ENCODE measurements at places on chromosomes 1 and 21.
A peak's percentile ranks its signal among the peaks of the same experiment; 100 is the strongest.

DNA sequence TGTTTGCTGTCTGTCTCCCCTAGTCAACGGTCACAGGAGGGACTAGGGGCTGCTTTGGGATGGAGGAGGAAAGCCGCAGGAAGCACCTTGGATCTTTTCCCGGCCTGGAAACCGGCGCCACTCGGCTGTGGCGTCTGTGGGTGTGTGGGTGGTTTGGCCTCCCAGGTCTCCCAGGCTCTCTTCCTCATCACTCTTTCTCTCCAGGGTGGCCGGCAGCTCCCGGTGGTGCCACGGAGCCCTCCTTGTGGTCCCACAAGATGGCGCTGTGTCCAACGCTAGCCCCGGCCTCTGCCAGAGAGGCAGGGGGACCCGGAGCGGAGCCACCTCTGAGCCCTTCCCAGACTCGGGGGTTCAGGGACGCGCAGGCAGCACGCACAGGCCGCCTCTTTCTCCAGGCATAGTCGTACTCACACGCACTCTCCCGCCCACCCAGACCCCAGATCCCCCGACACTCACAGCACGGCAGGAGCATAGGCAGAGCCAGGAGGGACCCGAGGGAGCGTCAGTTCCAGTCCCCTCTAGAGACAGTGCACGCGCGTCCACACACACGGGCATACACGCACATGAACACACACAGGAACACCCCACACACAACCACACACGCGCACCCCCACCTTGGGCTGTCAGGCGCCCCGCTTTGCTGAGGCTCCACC lies 31.2 kb downstream of the CDCP2 start:
- peak; percentile 59 for DNase-seq

DNA sequence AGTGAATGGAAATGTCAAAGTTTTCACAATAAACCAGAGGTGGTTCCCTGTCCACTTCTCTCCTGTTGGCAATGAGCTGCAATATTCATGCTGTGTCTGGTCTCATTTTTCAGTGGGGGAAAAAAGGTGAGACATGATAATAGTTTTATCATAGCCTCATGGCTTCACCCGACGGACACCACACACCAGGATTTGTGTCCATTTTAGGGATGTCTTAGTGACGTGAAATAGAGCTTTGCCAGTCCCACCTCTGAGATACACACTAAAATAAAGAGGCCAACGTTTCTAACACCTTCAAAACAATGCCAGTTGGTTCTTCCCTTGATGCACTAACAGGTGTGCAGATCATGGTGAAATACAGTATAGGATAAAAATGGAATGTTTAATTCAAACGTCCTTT lies 91.5 kb upstream of the TLR5 start:
- no peak for DNase-seq

- DNase-seq = no peak
Observed at GRCh38 chr1:206782448-206782847, 10.2 kb upstream of the IL10 start.

- no peak for DNase-seq
Observed at GRCh38 chr1:86646256-86646655, 58.1 kb upstream of the SH3GLB1 start.

DNA sequence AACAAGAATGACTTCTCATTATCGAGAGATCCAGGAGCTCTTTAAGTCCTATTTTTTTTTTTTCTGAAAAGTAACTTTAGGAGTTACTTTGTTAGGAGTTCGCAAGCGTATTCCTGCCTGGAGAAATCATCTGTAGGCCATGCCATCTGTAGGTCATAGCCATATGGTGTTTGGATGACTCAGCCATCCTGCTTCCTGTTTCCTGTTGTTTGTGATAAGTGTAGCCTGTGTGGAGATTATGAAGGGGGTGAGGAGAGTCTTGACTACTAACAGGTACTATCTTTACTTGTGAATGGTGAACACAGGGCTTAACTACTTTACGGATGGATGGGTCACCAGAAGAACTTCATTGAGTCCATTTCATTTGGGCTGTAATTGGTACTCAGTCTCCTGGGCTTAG lies 327.2 kb downstream of the PTPRU start:
- DNase-seq = no peak

- DNase-seq = no peak
Observed at GRCh38 chr21:29825936-29826335, 113.9 kb downstream of the GRIK1 start.

DNA sequence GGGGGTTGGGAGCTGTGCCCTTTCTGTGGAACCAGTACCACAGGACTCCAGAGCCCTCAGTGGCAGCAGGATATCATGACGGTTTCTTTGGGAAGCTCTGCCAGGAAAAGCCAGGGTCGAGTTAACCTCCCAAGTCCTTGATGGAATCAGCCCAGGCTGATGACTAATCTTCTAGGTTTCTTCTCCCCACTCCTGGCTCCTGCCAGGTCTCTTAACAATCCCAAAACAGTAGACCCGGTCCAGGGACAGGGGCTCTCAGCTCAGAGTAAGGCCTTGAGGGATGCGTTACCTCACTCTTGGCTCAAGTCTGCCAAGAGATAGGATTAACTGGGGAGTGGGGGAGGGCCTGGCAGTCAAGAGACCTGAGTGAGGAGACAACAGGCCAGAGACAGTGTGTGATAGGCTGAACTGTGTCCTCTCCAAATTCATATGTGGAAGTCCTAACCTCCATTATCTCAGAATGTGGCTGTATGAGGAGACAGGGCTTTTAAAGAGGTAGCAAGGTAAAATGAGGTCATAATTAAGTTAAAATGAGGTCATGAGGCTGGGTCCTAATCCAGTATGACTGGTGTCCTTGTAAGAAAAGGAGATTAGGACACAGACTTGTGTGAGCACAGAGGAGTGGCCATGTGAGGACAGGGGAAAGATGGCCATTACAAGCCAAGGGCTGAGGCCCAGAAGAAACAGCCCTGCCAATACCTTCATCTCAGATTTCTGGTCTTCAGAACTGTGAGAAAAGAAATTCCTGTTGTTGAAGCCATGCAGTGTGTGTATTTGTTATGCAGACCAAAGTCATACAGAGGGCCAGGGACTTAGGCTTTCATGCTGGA lies 95.0 kb downstream of the BEND5 start:
- no peak for DNase-seq

- DNase-seq = no peak
Observed at GRCh38 chr1:33692206-33693188, 171.4 kb upstream of the HMGB4 start.

DNA sequence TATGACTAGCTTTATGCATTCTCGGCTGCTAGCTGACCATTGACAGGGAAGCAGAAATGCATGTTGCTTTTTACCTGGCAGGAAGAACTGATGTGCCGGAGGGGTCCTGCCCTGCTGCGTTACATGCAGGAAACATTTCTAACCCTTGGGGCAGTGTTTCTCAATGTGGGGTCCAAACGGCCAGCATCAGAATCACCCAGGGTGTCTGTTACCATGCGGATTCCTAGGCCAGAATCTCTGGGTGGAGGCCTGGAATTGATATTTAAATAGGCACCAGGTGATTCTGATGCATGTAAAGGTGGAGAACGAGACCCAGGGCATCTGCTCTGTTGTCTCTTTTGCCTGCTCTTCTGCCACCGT lies 182.7 kb downstream of the PCP4 start:
- DNase-seq = no peak

DNA sequence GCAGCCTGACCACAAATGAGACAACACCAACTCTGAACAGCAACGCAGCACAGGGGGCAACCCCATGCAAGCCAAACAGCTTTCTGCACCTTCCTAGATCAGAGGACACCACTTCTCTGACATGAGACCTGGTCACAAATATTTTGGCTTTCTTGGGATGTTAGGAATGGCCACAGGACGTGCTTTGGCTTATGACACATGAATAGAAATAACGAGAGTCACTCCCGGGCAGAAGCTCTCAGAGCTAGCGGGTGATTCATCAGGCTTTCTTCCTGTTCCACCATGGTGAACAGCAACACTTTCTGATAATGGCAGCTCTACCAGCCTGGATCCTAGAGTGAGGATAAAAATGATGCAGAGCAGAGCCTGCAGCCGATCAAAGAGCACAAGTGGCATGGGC lies 39.4 kb downstream of the PAFAH2 start:
- DNase-seq = no peak

GRCh38 chr1:1167398-1167821 lies 6.3 kb upstream of the TTLL10 start:
- DNase-seq = no peak

- no peak for DNase-seq
Observed at GRCh38 chr1:19272064-19272463, 16.5 kb downstream of the AKR7A3 start.

DNA sequence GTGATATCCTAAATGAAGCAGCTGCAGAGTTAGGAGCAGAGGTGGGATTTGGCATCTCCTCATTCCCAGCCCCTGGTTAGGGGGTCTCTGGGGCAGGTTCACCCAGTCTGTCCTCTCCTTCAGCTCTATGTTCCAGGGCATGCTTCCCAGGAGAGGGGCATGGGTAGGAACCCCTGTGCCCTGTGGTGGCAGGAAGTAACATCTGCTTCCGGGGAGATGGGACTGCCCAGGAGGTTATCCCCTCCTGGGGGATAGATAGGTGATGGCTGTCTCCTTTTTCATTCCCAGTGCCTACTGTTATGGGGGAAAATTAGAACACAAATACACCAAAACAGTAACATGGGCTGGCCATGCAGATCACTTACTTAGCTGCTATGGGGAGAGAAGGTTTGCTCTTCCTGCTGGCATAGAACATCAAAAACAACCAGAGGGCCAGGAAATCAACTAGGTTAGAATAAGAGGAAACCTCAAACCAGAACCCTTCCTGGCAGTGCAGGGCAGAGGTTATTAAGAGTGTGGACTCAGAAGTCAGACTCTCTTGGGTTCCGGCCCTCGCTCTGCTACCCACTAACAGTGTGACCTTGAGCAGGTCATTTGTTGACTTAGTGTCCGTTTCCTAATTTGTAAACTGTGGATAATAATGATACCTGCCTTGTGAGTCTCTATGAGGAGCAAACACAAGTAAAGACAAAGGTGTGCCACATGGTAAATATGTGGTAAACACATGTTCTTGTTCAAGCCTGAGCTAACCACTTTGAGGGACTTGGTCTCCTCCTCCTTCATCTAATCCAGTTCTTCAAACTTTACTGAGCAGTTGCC lies 157.8 kb upstream of the JUN start:
- no peak for DNase-seq

GRCh38 chr1:107637101-107637500 lies 327.9 kb downstream of the VAV3 start:
- no peak for DNase-seq

DNA sequence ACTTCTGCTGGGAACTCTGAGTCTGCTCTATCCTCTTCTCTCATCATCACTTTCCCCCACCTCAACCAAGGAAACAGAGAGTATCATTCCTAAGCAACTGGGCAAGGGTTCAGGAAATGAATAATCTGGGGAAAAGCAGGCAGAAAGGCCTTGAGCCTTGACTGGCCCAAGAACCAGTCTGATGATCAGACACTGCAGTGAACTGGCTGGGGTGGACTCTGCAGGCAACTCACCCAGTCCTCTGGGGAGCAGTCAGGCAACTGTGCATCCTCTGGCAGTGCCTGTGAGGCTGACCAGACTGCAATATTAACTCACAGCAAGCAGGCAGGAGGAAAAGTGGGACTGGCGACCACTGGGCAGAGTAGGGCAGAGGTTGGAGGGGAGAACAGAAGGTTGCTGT lies 991 bp downstream of the ANKRD35 start:
- DNase-seq = no peak

DNA sequence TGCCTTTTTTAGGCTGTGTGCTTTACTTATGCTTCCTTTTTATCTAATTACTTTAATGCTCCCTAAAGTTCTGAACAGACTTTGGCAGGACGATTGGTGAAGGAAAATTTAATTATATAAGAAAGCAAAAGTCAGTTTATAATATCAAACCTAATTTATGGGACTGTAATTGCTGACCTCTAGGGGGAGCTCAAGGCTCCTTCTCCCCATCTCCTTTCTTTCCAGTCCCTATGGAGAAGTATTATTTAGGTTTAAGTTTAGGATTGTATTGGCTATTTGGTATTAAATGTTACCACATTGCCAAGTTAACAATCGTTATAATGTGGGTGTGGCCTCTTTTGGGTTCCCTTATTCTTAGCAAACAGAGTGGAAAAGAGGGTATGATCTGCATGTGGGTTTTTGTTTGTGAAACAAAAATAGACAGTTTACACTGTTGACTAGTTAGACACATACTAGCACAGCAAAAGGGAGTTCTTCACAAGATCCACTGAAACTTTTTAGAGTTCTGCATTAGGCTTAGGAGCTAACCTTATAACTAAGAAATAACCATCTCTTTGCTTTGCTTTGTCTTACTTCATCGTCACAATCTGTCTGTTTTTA lies 48.2 kb upstream of the TNFSF4 start:
- peak; percentile 75 for DNase-seq

DNA sequence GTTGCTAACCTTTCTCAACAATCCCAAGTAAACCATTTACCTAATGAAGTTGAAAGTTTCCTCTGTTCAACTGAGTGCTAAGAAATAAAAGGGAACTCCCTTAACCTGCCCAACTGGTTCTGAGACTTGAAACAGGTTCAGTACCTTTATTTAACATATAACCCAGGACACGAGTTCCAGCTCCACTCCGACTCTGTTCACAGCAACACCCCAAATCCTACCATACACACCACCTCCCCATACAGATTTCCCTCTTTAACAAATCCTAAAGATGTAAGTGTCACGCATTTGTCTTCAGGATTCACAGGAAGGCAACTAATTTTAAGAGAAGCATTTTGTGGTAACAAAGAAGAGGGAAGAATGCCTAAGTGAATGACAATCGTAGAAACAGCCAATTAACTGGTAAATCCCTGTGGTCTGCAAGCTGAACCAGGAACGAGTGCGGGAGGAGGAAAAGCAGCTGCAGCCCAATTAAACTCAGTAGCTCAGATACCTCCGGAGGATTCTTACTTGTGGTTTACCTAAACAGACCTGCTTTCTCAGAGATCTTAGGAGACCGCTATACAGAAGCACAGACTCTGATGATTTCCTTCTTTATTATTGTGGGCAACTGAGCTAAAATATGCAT lies 134.5 kb upstream of the MAGI3 start:
- DNase-seq = no peak

DNA sequence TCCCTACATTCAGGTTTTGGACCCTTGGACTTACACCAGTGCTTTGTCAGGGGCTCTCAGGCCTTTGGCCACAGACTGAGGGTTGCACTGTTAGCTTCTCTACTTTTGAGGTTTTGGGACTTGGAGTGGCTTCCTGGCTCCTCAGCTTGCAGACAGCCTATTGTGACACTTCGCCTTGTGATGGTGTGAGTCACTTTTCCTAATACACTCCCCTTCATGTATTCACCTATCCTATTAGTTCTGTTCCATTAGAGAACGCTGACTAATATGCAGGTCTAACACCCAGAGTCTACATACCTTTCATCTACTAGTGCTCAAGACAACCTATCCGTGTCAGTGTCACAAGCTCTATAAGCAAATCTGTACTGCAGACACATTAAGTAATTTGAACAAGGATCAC lies 605.3 kb downstream of the KCNT2 start:
- DNase-seq = no peak

DNA sequence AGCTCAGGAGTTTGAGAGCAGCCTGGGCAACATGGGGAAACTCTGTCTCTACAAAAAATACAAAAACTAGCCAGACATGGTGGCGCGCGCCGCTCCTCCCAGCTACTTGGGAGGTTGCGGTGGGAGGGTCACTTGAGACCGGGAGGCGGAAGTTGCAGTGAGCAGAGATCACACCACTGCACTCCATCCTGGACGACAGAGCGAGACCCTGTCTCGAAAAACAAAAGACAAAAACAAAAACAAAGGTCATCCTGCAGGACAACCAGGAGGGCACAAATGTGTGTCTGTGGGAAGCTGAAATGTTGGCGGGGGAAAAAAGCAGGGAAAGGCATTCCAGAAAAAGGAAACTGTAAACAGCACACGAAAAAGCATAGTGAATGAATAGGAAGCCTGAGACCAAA lies 104.1 kb upstream of the HNRNPU start:
- no peak for DNase-seq

Data from NCI-H526 treated with DMSO at 0.1 percent for 48 hours (cell line).